NCI-H460 (cell line): ENCODE measurements at places on chromosomes 5 and 9. TPM values are rescaled to one million over a fixed set of nuclear protein-coding genes. Genes with fewer than 3 reads are reported as not detected.

The PCDHB10 gene
- 0.35 and 0.72 TPM in 2 replicates for total RNA-seq

The AIF1L gene
- 4.2 and 5.0 TPM in 2 replicates for total RNA-seq

The ZNF79 gene
- total RNA-seq, result 6.0 and 7.9 TPM in 2 replicates

The PAPPA gene
- total RNA-seq, result 43.0 and 43.5 TPM in 2 replicates

- DNase-seq, result no peak
These were observed 81.0 kb downstream of the NDUFAF2 start for GRCh38 chr5:61026004-61026403.

DNA sequence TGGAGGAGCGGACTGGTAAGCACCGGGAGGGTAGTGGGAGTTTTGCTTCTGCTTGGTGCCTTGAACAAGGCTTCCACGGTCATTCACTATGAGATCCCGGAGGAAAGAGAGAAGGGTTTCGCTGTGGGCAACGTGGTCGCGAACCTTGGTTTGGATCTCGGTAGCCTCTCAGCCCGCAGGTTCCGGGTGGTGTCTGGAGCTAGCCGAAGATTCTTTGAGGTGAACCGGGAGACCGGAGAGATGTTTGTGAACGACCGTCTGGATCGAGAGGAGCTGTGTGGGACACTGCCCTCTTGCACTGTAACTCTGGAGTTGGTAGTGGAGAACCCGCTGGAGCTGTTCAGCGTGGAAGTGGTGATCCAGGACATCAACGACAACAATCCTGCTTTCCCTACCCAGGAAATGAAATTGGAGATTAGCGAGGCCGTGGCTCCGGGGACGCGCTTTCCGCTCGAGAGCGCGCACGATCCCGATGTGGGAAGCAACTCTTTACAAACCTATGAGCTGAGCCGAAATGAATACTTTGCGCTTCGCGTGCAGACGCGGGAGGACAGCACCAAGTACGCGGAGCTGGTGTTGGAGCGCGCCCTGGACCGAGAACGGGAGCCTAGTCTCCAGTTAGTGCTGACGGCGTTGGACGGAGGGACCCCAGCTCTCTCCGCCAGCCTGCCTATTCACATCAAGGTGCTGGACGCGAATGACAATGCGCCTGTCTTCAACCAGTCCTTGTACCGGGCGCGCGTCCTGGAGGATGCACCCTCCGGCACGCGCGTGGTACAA, 556 bp downstream of the PCDHGC3 start:
- peak; percentile 44 for DNase-seq

GRCh38 chr9:125505988-125506438, 201.0 kb downstream of the MAPKAP1 start:
- DNase-seq, result no peak

DNA sequence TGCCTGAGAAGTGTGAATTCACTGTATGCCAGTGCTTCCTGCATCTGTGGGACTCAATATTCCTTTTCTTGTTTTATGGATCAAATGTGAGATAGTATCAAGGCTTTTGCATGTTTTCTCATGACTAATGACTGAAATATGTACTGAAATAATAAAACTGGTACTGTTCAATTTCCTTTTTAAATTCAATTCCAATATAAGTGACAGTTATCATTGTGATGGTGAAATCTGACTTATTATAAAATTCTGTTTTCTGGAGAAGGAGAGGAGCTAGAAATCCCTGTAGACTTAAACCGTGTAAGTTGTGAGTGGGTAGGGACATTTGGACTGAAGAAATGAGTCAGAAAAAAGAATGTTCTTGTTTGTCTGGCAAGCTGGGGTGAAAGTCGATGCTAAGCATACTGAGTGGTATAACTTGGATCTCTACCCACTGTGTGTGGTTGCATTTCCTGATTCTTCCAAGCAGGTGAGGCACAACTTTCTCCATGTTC, 245.2 kb downstream of the EFNA5 start:
- DNase-seq, result peak; percentile 72

- DNase-seq, result no peak
These were observed 242.7 kb downstream of the SYK start for GRCh38 chr9:91044354-91044753.

DNA sequence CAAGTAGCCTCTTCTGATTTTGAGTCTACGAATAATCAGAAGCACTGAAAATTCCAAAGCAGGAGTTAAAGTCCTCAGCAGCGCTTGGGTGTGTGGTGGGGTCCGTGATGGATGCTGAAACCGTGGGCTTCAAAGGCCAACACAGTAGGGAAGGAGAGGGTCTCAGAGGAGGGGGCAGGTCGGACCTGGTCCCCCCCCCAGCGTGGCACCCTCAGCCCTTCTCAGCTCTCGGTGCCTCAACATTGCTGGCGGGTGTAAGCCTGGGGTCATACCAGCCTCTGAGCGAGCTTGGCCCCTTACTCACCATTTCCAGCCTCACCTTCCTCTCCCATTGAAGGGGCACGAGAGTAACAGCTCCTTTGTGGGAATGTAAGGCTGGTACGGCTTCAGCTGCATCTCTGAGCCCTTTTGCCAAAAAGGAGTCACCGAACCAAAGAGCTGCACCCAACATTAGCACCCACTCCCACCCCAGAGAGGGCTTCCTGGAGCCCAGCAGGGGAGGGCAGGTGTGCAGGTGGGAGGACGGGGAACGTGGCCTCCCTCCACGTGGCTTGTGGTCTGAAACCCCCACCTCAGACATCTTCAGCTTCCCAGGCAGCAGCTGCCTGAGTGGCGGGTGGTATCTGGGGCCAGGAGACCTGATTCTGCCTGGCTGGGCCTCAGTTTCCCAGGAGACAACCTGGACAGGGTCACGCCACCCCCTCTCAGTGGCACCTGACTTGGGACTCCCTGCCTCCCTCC, 6.7 kb upstream of the LCN1 start:
- DNase-seq, result no peak

- DNase-seq, result no peak
These were observed 951 bp downstream of the UNC13B start for GRCh38 chr9:35162605-35163315.

DNA sequence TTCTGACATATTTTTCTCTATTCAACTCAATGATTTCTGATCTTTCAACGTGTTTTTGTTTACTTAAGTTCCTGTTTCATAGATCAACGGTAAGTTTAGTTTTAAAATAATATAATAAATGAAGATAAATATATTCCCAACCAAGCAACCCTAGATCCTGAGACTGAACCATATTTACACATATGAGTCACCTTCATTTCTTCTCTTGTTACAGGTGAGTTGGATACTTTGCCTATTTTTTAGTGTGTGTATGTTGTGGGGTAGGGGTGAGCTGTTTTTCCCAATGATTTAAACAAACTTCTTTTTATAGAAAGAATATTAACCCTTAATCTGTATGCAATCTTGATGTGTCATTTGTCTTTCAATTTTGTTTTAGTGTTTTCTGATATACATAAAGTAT, 186.9 kb downstream of the MCTP1 start:
- DNase-seq, result no peak

- no peak for DNase-seq
These were observed 164.0 kb downstream of the PAM start for GRCh38 chr5:102918986-102919610.

DNA sequence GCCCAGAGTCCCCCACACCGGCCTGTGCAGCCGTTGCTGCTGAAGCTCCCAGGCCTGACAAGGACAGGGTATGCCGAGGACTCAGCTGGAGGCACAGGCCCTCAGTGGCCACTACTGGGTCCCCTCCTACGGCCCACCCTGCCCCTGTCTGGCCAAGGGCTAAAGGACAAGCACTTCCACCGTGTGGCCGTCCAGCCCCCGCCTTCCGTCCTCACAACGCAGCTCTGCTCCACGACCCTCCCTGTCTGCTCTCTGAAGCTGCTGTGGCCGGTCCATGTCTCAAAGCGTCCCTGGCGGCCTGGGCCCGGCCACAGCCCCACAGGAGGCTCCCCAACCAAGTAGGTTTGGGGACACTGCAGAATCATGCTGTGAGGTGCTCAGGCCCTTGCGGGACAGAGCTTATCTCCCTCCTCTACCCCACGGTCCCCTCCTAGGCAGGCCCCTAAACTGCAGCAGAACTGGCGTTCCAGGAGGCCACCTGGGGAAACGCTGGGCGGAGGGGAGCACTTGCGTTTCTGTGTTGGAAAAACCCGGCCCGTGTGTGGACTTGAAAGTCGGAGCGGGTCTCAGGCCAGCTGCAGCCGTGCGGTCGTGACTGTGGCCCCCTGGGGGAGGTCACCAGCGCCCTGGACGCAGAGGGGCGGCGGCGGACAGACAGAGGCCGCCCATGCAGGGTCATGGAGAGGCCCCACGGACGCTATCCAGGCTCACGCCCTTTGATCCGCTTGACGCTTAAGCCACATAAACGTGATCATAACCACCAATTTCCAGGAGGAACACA, 45.6 kb downstream of the NKD2 start:
- no peak for DNase-seq
